ENCODE measurements at places on chromosomes 1 and 21.

- DNase-seq: no peak
These were observed 114.1 kb downstream of the PRDM2 start for GRCh38 chr1:13814131-13814530.

GRCh38 chr1:94092210-94092613, 28.7 kb downstream of the ABCA4 start:
- DNase-seq: no peak

DNA sequence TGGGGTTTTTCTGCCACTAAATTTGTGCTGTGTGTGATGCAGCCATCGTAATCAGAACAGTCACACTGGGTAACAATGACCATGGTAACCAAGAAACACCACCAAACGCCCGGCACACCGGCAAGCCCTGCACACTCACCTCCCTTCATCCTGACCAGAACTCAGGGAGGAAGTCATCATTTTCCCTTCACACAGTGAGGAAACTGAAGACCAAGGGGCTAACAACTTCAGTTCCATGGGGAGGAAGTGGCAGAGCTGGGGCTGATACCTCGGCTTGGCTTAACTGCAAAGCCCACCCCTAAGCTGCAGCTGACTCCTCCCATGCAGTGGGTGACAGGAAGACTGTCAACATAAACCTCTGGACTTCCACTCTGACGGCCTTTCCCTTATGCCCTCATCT, 69.3 kb upstream of the BCAR3 start:
- DNase-seq: no peak

- no peak for DNase-seq
These were observed 372.5 kb upstream of the ST6GALNAC5 start for GRCh38 chr1:76494807-76495206.

DNA sequence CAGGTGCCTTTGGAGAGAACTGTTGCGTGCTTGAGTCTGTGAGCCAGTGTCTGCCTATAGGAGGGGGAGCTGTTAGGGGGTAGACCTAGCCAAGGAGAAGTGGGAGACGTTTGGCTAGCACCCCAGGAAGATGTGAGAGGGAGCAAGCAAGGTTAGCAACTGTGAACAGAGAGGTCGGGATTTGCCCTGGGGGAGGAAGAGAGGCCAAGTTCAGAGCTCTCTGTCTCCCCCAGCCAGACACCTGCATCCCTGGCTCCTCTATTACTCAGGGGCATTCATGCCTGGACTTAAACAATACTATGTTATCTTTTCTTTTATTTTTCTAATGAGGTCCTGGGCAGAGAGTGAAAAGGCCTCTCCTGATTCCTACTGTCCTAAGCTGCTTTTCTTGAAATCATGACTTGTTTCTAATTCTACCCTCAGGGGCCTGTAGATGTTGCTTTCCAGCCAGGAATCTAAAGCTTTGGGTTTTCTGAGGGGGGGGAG, 2.4 kb downstream of the BTG2 start:
- no peak for DNase-seq

DNA sequence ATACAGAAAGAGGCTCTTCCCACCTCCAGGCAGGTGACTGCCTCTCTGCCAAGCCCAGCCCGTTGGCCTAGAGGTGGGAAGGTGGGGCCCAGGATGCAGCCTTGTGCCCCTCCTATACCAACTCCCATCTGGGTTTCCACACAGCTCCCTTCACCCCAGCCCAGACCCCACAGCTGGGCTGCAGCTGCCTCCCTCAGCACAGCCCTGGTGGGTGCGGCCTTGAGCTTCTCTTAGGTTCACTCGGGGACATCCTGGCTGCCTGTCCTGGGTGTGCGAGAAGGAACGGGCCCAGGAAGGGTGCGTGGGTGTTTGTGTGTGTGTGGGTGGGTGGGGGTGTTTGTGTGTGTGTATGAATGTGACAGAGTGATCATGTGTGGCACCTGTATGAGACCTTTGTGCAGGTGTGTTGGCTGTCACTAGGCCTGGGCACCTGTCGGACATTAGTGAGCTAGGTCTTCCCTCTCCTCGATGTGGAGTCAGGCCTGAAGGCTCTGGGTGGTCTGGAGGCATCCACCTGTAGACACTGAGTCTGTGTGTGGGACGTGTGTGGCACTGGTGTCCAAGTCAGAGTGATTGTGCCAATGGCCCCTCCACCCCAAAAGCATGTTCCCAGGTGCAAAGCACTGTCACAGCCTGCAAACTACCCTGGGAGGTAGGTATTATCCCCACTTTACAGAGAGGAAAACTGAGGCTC, 30.7 kb downstream of the FOXO6 start:
- no peak for DNase-seq

DNA sequence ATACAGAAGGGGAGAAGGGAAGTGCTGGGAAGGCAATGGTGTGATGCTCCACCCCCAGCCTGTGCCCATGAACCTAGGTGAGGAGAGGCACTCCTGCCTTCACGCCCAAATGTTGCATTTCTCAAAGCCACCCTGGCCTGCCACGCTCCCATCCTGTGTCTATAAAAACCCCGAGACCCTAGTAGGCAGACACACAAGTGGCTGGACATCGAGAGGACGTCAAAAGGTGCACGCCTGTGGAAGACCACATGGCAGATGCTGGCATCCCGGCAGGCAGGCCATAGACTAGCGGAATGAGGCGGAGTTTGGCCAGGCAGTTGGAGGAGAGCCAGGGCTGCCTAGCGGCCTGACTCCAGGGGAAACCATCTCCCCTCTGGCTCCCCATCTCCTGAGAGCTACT, 1168.5 kb upstream of the ADGRL2 start:
- DNase-seq: no peak

DNA sequence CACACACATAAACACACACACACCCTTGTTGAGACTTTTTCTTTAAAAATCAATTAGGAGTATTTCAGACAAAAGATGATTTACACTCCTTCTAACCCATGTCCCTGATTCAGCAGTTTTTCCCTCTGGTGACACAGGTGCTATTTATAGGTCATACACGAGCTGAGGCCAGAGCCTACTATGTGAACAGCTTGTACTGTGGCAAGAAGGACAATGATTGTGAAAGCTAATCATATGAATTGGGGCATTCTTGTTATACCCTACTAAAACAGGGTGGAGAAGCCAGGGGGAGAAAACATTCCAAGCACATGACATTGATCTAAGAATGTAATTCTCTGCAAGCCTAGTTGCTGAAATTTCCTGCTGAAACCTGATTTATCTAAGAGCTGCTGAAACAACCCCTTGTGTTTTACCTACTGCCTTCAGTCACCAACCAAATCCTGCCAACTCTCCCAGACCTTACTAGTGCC, 60.3 kb downstream of the XCL1 start:
- DNase-seq: peak; percentile 65

DNA sequence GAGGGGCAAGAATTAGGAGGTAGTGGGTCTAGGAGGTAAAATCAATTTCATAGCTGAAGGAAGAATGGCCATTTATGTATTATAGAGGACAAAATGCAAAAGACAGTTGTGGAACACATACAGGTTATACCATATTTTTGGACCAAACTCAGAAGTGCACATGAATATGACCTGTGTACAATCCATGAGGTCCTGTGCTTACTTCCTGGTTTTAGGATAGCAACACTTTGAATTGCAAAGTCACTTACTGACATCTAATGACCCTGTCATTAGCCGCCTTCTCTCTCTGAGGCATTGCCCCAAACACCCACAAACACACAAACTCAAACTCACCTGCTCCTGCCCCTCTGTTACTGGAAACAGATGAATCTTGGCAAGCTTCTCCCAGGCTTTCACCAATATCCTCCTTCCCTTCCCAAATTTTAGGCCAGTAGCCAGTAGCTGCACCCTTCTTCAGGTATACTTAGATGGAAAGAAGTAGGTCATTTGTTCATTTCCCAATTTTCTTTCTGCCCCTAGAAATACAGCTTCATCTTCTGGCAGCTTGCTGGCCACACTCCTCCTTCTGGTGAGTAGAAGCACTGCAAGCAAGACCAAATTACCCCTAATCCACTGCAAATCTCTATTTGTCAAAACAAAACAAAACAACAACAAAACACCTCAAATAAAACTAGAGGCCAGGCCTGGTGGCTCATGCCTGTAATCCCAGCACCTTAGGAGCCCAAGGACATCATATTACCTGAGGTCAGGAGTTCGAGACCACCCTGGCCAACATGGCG, 13.7 kb upstream of the RPL5 start:
- DNase-seq: peak; percentile 61

GRCh38 chr1:92755541-92756461, 29.1 kb downstream of the EVI5 start:
- DNase-seq: peak; percentile 51

DNA sequence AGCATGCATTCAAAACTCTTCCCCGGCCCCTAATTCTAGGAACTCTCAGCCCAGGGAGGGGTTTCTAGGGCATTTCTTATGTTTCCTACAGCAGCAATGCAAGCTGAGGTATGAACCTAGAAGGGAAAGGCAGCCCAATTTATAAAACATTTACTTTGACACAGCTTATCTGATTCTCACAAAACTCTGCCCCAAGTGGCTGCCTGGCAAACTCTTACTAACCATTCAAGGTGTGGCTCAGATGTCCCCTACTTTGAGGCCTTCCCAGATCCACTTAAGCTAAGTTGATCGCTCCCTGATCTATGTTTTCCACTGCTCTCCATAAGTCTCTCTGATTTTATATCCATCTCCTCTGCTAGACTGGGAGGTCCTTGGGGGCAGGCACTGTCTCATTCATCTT, 35.4 kb downstream of the AK2 start:
- no peak for DNase-seq

DNA sequence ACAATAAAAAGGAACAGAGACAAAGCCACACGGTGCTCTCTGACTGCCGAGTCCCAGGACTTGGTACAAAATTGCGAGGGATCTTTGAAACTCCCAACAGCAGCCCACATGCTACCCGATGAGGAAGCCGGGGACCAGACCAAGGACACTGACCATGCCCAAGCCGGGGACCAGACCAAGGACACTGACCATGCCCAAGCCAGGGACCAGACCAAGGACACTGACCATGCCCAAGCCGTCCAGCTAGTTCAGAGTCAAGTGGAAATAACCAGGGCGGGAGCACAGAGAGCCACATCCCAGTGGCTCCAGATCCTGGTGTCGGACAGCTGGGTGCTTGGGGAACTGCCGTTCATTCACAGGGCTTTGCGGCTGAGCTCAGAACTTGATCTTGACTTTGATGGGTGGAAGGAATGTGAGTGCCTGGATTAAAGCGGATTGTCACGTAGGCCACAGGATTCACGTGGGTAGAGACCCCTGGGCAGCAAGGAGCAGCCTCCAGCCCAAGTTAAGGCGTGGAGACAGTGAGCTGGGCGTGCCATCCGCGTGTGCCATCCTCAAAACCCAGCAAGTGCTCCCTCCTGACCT, 16.5 kb upstream of the TRAPPC10 start:
- no peak for DNase-seq

DNA sequence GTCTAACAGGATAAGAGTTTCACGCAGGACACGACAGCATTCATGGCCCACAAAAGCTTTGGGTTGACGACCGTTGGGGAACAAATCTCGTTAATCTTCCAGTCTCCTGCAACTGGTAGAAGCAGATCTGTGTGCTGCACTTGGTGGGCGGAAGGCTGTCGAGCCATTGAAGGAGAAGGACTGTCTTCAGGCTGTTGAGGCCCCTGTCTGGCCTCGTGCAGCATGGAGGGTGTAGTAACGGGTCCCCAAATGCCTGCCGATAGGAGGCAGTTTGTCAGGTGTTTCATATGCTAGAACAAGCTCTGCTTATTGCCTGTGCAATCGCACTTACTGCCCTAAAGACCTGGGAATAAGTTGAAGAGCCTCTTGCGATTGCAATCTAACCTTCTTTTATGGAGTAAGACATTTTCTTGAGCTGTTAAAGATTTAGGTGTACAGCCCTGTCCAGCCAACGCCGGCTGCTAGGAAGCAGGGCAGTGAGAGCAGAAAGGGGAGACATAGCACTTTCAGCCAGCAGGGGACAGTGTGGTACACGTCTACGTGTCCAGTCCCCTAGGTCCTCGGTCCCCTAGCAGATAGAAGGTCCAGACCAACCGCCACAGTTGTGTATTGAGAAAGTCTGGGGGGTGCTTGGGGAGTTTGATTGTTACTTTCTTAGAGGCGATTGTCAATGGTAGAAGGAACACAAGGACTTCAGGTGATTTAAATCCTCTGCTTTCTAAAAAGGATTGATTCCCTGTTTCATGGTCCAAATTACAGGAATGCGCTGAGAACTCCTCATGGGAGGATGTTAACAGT, 102.3 kb upstream of the TMPRSS2 start:
- peak; percentile 69 for DNase-seq

DNA sequence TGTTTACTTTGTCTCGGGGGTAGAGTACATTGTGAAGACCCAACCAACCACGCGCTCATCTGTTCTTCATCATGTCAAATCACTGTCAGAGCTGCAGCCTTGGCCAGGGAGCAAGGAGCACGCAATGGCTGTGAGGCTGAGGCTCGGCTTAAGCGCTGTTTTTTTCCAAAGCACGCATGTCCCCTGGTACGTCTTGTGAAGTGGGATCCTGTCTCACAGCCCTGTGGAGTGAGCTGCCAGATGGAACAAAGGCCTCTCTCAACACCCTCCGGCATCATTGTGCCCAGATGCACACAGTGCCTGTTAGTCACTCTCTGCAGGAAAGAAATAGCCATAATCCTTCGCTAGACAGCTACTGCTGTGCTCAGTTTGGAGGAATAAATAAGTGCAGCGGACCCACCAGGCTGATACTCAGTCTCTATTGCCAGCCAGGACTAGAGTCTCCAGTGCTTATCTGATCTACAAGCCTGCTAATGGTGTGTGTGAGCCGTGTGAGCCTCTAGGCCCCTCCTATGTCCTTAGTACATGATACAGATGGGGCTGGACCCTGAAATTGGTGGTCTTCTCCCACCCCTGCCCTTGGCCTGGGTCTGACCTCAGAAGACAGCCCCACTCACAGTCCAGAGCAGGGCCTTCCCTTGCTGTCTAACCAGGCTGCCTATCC, 91.3 kb upstream of the COA6 start:
- no peak for DNase-seq

DNA sequence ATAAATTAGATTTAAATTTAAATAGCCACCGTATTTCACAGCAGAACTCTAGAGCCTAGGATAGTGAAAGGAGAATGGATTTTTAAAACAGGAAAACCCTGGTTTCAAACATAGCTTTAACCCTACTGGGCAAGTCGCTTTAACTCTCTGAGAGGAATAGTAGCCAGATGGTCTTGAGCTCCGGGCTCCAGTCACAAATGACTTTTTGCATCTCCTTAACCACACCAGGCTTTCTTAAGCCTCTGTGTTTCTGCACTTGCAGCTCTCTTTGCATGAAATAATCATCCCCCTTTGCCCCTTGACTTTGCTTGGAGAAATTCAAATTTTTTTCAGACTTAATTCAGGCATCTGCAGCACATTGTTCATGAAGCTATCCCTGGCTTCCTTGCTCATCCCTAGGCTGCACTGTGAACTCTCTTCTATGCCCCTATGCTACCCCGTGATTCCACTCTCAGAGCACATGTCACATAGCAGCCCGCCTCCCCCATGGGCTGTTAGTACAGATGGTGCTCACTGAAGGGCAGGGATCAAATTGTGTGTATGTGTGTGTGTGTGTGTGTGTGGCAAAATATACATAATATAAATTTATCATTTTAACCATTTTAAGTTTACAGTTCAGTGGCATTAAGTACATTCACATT, 68.8 kb upstream of the DAB1 start:
- no peak for DNase-seq

DNA sequence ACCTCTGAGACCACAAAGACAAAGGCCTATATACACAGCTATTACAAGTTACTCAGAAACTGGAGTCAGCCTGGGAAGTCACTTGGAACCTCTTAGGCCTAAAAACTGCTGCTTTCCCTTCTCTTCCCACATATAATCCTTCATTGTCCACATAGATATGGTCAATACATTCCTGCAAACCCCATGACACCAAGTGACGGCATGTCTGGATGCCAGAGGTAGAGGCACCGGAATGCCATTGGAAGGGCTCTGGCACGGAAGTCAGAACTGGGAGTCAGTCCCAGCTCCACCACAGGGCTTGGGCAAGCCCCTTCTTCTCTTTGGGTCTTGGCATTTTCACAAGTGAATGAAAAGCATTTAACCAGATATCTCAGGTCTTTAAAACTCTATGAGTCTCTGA, 204.7 kb downstream of the MATN1 start:
- no peak for DNase-seq

Data from GM03348 (cell line).